Stimulated activated CD8-positive, alpha-beta memory T cell treated with anti-CD3 and anti-CD28 coated beads, Interleukin-12 subunit alpha, Interleukin-12 subunit beta, amount 100 ng/mL, for 4 hours (primary cell): ENCODE measurements at places on chromosomes 7 and 10.

DNA sequence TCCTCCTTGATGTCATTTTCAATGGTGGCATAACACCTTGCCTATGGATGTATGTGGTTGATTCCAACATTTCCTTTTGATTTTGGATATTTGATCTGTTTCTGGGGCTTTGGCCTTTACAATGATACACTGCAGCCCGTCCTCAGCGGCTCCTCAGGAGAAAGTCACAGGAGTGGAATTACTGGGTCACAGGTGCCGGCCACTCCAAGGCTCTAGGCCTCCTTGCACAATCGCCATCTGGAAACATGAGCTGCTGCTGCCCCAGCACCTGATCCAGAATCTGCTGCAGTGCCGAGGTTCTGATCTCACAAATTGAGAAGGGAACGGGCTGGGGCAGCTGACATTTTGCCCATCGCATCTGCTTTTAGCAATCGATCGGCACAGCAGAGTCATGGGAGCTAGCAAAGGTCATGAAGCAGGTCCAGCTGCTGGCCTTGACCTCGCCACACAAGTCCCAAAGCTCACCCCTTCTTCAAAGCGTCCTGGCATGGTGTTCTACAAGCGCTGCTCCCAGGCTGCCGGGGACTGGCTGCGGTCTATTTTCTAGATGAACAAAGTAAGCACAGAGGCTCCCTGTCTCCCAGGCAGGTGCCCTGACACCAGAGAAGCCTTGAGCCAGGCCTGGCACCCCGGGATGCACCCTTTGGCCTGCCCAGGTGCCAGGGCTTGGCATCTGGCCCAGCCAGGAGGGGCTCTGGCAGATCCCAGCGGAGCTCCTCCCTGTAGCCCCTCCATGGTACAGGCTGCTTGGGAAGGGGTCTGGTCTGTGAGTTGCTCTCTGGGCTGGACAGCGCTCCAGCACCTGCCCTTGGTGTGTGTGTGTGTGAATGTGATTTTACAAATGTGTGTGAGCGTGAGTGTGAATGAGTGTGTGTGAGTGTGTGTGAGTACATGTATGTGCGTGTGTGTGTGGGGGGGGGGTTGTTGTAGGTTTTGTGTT lies 201.8 kb downstream of the GLRX3 start:
- DNase-seq = no peak

DNA sequence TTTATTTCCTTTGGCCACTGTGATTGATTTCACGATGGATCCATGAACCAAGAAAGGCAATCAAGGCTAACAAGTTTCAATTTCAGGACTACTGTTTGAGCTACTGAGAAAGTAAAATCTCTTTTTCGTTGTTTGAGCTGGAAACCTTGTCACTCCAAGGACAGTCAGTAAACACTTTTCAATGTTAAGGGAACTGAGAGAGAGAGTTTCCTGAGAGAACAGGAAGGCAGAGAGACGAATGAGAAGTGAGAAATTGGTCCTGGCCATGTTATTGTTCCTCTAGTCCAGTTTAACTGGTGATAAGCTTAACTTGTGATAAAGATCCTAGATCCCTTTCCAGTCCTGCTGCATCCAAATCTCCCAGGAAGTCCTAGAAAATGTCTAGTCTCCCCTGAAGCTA lies 909 bp upstream of the AKR1D1 start:
- no peak for DNase-seq

DNA sequence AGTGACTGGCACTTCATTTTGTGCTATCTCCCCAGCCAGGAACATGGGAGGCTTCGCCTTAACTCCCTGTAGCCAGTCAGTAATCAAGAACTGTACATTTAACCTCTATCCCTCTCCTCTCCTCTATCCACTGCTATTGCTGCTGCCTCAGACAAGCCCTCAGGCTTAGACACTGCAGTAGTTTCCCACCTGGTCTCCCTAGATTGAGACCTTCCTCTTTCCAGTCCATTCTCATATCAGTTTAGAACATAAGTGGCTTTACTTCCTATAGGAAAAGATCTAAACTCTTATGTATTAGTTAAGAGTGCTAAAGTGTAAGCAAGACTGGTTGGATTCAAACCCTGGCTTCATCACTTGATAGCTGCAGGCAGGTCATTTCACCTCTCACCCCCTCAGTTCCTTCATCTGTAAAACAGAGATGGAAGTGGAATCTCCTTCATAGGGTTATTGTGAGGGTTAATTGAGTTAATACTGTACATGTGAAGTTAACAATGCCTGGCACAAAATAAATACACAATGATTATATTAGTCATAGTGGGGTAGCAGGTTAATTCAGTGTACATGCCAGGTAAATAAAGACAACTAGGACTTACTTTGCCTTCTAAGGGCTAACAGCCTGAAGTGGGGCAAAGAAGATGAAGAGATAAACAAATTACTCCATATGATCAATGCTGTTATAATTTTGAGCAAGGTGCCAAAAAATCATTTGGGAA lies 76.1 kb downstream of the ZNF277 start:
- no peak for DNase-seq

GRCh38 chr10:60246382-60246781 lies 143.3 kb downstream of the ANK3 start:
- no peak for DNase-seq
